ENCODE measurements at places on chromosomes 5 and 9. TPM values are rescaled to one million over a fixed set of nuclear protein-coding genes. Genes with fewer than 3 reads are reported as not detected.

Gene HABP4
- total RNA-seq: 16.8 TPM

Gene C9
- not detected for total RNA-seq

Gene DRD1
- 1.4 TPM for total RNA-seq

Gene IL13
- not detected for total RNA-seq

Gene TLR4
- total RNA-seq: 0.34 TPM

Gene MCC
- 0.25 TPM for total RNA-seq

All from A549 treated with CpdA at 1 μM for 4 hours (cell line).